Effector memory CD8-positive, alpha-beta T cell (primary cell): ENCODE measurements at places on chromosomes 5 and 9.

- no peak for DNase-seq
Observed at GRCh38 chr5:179315356-179315890, 29.8 kb downstream of the ADAMTS2 start.

DNA sequence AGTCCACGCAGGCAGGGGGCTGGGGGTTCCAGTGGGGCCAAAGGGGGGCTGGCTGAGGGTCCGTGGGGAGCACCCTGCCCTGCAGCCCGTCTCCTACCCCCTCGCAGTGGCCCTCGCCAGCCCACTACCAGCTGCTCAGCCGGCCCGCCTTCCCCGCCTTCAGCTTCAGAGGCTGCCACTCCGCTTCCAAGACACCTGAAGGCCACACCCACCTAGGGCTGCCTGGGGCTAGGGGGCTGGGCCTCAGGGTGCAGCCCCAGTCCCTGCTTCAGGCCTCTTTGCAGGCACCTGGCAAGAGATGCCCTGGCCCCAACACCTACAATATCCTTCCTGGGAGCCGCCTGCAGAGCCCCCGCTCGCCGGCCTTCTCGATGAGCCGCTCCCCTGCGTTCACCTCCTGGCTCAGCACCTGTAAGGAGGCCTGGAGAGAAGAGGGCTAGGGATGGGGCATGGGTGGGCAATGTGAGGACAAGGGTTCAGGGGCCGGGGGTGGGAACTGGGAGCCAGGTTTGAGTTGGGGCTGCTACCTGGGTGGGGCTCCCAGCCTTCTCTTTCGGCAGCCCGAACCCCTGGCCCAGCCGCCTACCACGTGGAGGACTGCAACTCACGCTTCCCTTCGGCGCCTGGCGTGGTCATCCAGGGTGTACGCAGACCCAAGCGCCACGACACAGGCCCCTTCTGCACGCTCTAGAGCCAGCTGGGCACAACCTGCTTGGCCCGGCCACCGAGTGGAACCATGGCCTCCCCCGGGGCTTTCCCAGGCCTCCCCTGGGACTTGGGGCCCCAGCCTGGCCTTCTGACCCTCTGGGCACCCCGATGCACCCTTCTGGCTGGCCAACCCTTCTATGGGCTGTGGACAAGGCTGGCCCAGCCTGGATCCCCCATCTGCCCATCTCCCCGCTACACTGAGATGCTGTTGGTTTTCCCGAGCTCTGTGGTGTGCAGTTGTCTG, 1.7 kb downstream of the STPG3 start:
- DNase-seq = no peak

DNA sequence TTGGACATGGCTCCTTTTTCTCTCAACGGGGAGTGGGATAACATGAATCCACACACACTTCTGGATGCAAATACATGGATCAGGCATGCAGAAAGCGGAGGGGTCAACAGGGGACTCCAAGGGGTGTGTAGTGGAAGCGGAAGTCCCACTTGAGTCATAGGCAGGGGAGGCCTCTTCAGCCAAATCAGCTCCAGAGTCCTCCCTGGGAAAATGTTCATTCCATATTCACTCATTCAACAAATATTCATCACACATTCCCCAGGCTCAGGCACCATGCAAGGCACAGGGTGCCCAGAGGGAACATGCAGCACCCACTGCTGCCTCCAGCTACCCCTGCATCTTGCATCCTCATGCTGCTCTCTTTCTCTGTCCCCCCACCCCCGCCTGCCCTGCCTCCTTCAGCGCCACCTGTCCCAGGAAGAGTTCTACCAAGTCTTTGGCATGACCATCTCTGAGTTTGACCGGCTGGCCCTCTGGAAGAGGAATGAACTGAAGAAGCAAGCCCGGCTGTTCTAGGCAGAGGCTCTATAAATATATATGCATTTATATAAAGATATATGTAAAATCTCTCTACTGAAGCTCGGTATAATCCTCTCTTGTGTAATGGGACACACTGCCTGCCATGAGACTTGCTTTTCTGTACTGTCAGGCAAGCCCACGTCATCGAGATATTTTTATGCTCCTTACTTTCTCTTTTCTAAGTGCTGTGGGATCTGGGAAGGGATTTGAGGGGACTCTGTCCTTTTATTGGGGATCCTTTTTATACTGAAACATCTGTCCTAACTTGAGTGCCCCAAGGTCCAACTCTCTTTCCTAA, 13.6 kb upstream of the AFAP1L1 start:
- DNase-seq = no peak

DNA sequence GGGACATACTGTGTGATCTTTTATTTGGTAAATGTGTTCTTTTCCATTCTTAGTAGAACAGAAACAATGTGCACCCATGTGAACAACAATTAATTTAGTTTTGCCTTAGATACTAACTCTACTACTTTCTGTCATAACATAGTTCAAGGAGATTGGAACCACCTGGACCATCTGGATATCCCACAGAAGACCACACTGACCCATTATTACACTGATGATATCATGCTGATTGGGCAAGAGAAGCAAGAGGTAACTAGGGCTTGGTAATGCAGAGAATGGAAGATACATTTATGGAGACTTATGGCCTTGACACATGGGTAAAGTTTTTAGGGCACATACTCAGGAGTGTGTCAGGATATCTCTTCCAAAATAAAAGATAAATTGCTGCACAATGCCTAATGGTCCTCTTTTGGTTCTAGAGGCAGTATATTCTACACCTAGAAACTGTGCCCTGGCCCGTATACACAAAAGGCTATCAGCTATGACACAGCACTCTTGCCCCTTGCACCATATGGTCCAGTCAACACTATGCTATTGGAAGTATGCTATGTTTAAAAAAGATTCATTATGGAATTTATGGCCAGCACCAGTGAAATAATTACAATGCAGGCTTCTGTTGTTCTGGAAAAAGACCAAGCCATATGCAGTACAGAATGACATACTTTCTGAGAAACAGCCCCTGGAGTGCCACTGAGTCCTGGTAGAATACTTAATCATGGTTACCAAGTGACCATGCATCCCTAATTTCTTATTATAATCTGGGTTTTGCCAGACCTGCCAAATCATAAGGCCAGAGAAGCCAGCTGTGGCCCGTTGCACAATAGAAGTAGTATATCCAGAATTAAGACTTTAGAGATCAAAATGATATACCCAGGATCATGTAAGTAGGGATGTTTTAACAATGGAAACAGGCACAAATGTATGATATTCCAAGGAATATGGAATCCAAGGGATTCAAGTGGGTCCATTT, 41.6 kb upstream of the MROH2B start:
- DNase-seq = no peak

DNA sequence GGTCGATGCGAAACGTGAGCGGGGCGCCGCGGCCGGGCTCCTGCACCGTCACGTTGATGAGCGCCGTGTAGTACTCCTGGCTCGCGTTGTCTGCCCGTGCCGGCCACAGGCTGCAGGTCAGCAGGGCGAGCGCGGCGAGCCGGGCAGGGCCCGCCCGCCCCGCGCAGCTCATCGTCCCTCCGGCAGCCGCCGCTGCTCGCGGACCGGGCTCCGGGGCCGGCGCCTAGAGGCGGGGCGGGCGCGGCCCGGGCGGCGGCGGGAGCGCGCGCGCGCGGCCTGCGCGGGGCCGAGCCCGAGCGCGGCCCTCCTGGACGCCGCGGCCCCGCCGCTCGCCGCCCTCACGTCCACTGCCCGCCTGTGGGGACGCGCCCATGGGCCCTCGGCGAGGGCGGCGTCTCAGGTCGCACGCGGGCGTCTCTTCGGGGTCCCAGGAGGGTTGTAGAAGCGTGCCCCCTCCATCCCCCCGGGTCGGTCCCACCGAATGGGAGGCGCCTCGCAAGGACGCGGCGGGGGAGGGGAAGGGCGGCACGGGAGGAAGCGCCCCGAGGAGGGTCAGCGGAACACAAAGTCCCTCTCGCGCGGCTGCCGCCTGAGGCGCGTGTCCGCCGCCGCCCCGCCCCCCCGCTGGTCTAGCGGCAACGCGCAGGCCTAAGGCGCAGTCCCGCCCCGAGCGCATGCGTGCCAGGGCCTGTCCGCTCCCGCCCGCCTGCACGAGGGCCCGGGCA, at the start of gene RNF130:
RNF130 (minus strand) TSS at position 229 of the 725 bp plus-strand sequence; CDS start at position 172, 57 bp downstream.
- DNase-seq = peak; percentile 82

DNA sequence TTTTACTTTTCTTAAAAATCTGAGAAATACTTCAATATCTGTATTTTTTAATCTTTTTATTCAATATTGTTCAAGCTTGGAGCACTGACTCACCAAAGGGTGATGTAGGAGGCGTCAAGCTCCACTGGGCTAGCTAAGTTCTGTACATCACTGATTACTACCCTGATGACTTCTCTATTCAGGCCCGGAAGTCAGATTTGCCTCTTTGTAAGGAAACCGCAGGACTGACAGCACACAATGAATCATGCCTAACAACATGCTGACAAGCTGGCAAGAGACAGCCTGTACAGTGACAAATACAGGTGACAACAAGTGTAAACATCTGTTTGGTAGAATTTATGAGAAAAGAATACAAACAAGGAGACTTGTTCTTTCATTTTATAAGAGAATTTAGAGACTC, 627.9 kb upstream of the RORB start:
- DNase-seq = peak; percentile 1

- no peak for DNase-seq
Observed at GRCh38 chr5:142861011-142861410, 90.8 kb downstream of the ARHGAP26 start.

DNA sequence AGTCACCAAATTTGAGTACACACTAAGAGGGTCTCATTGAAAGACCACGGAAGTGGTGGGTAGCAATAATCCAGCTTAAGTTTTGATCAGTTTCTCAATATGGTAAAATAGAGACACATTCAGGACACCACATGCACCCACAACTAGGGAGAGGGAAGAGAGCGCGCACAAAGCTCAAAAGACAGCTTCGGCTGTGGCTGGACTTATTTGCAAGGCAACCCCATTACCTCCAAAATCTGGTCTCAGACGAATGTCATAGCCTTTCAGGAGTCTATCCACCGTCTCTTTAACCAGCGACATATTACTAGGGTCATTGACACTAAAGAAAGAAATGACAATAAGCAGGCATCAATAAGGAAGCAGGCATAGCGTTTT, 443 bp downstream of the GABRB2 start:
- no peak for DNase-seq

- DNase-seq = no peak
Observed at GRCh38 chr5:143646961-143647360, 165.0 kb upstream of the HMHB1 start.

- DNase-seq = no peak
Observed at GRCh38 chr9:86893811-86894490, 53.4 kb downstream of the GAS1 start.

- no peak for DNase-seq
Observed at GRCh38 chr5:1657161-1657741, 133.5 kb upstream of the LPCAT1 start.

DNA sequence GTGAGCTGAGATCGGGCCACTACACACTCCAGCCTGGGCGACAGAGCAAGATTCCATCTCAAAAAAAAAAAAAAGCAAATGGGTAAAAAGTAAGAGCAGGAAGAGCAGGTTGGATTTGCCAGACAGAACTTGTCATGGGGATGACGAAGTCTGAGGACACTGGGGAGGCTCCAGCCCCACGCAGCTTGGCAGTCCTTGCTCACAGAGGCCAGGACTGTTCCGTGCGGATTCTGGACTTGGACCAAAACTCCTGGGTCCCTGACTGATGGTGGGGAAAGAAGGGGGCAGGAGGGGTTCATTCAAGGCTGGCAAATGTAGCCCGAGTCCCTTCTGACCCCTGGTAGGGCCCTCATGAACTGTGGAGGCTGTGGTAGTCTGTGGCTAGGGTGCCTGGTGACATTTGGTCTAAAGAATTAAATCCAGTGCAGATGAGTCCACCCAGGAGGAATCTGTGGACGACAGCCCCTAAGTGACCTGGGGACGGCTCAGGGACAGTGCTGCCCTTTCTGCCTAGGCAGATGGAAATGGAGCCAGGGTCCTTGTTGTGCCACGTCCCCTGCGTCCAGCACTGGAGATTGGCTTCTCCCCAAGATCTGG, 3.1 kb downstream of the FGD3 start:
- DNase-seq = no peak

- DNase-seq = no peak
Observed at GRCh38 chr5:177089127-177089526, 2.4 kb downstream of the FGFR4 start.

- no peak for DNase-seq
Observed at GRCh38 chr5:76273206-76273885, 129.7 kb upstream of the IQGAP2 start.

- no peak for DNase-seq
Observed at GRCh38 chr5:173742432-173742816, 126.0 kb upstream of the BOD1 start.

DNA sequence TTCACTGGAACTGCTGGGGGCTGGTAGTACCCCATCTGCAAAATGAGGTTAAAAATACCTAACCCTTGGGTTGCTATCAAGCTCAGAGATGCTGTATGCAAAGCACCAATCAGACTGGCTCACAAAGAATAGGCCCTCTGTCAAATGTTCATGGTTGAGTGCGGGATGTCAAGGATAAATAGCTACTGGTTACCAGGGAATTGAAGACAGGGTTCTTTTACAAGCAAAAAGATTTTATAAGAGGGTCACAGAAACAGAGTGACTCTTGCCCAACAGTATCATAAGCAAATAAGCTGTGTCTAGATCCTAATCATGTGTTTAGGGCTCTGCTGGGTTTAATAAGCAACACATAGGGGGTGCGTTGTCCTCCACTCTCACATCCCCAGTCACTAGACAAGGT, 11.9 kb downstream of the SYK start:
- DNase-seq = no peak

DNA sequence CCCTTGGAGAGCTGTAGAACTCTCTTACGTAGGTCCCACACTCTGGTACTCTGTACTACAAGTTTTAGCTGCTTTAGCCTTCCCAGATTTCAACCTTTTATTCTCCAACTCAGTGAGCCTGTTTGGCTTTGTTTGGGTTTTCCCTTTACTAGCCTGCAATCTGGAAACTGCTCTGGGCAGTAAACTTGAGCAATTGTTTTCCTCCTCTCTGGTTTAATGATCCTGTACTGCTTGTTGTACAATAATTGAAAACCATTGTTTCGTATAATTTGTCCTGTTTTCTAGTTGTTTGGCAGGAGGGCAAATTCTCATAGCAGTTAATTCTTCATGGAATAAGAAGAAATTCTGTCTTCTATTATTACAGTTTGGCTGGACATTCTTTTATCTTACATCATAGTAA, 62.8 kb upstream of the TLX3 start:
- no peak for DNase-seq

GRCh38 chr9:130984521-130984920, 24.5 kb upstream of the LAMC3 start:
- DNase-seq = no peak

DNA sequence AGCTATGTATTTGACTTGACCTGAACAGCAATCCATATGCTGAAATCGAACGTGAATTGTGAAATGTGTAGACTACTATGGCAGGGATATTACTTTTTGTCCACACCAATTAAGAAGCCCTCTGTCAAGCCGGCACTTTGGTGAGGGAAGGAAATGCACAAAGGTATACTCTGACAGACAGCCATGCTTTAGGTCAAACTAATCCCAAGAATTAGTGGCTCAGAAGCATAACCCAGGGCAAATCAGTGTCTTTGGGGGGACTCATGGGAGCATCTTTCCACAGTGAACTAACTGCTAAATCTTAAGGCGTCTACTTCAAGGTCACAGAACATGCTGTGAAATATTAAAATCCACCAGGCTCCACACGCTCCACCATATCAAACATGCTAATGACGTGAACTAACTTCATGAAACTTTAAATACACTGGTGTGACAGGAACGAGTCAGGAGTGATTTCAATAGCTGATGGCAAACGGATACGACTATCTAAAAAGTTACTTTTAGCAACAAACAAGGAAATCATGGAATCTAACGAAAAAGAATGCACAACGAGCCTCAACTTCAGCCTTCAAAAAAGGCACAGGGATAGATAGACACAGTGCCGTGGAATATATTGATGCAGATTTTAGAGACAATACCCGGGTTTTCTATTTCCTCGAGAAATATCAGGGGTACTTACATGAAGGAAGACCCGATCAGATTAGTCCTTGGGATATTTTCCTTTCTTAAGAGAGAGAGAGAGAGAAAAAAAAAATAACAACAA, 527 bp downstream of the MEF2C start:
- DNase-seq = no peak
